ENCODE measurements at places on chromosomes 12 and 14.

DNA sequence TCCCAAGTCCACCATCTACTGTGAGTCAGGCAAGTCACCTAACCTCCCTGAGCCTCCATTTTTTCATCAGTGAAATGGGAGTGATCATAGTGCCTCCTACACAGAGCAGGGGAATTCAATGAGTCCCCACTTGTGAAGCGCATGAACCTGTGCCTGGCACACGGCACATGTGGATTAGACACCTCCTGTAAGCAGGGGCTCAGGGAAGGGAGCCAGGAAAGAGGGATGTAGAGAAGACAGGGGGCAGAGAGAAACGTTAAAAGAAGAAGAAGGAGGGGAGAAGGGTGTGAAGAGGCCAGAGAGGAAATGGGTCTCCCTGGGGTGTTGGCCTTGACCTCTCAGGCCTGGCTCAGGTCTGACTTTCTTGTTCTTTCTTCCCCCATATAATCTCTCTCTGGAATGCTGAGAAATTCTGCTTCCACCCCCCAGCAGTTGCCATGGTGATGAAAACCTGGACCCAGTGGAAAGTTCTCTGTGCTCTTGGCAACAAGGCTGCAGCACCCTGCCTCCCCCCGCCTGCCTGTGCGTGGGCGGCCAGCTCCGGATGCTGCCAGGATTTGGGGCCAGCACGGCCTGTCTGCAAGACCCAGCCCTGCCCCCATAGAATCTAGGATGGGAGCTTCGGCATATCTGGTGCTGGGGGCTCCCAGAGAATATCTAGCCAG is 94.5 kb downstream of the CALM1 start:
- DNase-seq = no peak

- no peak for DNase-seq
Observed at GRCh38 chr12:48351022-48351708, 446 bp upstream of the ZNF641 start.

GRCh38 chr14:57417228-57417627 is 26.8 kb downstream of the NAA30 start:
- no peak for DNase-seq

DNA sequence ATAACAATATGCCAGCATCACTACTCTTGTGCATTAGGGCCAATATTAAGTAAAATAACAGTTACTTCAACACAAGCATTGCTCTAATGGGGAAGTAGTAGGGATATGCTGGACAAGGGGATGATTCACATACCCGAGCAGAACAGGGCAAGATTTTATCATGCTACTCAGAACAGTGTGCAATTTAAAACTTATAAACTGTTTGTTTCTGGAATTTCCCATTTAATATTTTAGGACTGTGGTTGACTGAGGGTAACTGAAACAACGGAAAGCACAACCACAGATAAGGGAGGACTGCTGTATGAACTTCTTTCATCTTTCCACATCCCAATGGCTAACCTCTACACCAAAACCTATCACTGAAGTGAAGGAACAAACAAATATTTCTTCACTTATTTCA is 36.8 kb downstream of the SARNP start:
- DNase-seq = no peak

DNA sequence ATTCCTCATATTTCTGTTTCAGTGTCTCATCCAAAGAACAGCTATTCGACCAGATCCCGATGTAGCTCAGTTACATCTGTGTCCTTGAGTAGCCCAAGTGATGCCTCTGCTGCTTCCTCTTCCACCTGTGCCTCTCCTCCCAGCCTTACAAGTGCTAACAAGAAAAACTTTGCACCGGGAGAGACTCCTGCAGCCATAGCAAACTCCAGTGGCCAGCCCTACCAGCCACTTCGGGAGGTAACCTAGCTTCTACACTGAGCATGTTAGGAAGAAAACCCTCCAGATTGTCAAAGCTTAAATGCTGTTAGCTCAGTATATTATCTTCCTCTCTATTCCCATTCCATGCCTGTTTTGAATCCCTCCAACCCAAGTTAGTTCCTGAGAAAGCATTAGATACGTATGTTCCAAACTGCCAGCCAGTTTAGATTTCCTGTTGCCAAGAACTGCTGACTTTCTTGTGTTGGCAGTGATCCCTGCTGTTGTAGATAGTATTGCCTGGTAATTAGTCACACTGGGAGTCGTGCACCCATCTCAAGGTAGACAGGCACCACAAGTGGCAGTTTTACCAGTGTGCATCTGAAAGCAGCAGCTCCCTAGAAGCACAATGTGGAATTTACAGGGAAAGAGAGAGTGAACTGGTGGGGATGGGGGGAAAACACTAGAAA is 14.0 kb upstream of the KCNH3 start:
- no peak for DNase-seq

- no peak for DNase-seq
Observed at GRCh38 chr12:7351177-7351576, 47.3 kb downstream of the ACSM4 start.

DNA sequence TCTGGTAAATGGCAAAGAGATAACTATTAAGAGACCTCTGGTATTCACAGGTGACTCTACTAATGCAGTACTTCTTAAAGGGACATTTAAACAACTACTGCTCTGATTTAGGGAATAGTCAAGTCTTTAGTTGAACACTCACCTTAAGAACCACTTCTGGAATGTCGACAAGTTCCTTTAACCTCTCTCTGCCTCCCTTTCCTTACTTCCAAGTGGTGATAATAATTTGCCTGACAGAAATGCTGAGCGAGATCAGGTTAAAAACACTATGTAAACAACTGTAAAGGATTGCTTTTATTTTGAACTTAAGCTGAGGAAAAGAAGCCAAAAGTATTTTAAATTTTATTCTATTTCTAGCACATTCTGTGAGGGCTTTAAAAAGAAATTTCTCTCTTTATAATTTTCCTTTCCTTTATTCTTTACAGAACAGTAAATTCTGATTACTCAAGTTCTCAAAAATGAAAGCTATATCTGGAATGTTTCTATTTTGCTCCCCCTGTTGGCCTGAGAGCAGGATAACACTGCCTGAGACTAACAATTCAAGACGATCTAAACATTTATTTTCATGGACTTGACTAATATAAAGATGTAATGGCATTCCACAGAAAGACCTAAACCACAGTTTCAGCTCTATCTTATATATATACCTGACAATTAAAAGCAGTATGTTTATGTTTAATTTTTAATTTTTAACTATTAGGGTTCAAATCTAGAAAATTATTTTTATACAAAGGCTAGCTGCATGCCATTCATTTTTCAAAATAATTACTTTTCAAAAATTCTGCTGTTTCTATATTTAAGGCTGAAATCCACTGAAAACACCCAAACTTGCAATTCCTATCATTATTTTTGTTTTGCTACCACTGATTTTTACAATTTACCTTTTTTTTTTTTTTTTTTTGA is 29.2 kb downstream of the ZCCHC8 start:
- DNase-seq = no peak

GRCh38 chr12:63420206-63420644 is 248.1 kb downstream of the DPY19L2 start:
- no peak for DNase-seq

DNA sequence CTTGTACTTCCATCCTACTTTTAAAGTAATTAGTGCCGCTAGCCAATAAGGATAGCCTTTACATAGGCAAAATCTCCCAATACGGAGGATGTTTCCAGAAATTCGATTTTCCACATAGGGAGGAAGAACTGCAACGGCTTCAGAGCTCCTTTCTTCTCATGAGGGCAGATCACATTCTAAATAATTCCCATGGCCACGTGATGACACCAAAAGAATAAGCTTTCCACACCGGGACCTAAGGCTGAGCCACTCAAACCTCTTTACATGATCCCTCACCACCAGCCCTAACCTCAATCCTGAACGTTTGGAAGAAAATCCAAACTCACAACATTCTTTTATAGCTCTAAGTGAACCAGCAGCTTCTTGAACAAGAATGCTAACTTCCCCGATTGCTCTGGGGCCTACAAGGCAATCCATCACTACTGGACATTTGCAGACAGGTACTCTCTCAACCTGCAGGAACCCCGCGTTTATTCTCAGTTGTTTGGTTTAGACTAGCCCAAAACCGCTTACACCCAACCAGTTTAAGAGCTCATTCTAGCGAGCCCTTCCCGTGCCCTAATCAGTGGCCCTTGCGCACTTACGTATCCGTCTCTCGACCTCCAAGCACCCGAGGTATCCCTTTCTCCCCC is 884 bp downstream of the CAPRIN2 start:
- no peak for DNase-seq

DNA sequence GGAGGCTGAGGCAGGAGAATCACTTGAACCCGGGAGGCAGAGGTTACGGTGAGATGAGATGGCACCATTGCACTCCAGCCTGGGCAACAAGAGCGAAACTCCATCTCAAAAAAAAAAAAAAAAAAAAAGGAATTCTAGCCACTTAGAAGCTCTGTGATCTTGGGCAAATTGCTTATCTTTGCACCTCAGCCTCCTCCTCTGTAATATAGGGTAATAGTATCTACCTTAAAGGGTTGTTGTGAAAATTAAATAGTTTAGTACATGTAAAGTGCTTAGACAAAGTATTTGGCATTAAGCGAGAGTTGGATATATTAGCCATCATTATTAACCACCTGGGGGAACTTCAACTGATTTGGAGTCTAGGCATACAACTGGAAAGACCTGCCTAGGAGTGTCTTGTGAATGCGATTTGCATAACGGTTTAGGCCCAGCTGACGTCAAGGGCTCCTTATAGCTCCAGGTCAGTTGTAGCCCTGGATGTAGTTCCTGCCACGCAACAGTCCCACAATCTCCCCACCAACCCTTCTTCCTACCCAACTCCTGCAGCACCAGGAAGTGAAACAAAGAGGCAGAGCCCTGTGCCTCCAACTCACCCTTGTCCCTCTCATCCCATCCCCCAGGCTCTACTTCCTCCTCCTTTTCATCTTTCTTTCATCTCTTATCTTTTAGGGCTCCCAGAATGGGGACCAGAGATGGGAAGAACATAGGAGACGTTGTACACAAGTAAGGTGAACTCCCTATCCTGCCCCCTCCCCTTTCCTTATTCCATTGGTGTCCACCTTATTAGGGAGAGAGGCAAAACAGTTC is 2.1 kb upstream of the IL23A start:
- no peak for DNase-seq

DNA sequence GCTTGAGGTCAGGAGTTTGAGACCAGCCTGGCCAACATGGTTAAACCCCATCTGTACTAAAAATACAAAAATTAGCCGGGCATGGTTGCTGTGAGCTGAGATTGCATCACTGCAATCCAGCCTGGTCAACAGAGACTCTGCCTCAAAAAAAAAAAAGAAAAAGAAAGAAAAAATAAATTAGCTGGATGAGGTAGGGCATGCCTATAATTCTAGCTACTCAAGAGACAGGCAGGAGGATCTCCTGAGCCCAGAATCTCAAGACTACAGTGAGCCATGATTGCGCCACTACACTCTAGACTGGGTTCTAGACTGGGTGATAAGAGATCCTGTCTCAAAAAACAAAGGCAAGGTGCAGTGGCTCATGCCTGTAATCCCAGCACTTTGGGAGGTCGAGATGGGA is 16.9 kb downstream of the PPP4R3A start:
- DNase-seq = no peak

DNA sequence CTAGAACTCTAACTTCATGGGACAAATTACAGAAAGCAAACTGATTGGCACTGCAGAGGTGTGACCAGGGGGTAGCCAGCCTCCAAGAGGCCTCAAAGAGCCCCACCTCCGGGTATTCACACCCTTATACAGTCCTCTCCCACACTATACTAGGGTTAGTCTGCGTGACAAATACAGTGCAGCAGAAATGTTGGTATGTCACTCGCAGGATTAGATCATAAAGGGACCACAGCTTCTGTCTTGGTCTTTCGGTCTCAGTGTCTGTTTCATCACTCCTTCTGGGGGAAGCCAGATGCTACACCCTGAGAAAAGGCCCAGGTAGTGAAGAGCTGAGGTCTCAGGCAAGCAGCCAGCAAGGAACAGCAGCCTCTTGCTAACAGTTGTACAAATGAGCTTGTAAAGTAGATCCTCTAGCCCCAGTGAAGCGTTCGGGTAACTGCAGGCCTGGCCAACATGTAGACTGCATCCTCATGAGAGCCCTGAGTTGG is 68.9 kb upstream of the SAV1 start:
- peak; percentile 5 for DNase-seq

DNA sequence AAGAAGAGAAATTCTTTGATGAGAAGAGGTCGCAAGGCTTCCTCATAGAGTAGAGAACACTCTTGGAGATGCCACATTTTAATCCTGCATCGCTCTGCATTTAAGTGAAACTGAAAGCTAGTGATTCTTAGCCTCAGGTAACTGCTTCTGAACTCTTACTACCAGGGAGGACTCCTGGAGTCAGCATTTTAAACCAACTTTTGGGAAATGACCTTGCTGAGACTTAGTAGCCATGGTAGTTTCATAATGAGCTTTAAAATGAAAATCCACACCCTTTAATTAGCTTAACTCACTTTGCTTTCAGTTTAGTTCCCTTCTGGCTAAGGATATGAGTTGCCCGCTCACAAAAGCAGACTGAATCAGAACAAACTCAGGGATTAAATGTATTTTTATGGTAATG is 80.3 kb downstream of the SYNE2 start:
- no peak for DNase-seq

GRCh38 chr12:26317942-26318575 is 122.7 kb downstream of the SSPN start:
- DNase-seq = no peak

- no peak for DNase-seq
Observed at GRCh38 chr12:64785838-64786237, 26.6 kb upstream of the GNS start.

DNA sequence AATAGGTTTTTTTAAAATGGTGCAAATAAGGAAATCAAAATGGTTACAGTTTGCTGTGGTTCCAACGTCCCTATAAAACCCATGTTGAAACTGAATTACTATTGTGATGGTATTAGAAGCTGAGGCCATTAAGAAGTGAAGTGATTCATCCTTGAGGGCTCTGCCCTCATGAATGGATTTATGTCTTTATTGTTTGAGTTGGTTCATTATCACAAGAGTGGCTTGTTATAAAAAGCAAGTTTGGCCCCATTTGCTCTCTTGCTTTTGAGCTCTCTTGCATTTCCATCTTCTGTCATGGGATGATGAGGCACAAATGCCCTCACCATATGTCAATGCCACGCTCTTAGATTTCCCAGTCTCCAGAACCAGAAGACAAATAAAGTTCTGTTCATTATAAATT is 62.3 kb downstream of the PRKD1 start:
- no peak for DNase-seq

DNA sequence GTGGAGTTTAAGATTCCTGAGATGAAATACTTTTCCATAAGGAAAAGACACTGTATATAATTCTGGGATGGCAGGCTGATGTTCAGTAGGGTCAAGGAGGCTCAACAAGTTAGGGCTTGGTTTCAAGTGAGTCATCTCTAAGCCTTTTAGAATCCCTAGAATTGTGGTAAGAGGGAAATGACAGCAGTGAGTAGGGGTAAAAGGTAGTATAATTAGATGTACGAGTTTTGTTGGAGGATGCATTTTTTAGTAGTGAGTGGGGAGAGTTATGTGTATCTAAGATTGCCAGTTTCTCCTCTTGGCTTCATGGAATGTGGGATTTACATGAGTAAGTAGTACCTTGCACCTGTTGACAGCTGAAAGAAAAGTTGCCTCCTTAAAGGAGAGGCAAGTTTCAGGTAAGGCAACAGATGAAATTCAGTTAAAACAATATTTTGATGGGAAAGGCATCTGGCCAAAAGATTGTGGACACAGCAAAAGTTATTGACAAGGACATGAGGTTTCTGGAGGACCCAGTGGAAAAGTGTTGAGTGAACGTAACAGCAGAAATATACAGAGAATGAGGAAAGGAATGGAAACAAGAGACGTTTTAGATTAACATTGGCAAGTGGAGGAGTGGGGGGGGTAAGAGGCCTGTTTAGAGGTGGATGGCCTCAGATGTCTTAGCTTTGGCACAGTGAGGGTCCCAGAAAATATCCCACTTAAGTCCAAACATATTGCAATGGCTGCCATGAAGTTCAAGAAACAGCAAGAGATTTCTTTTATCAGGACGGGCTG is 21.8 kb downstream of the LMO3 start:
- DNase-seq = no peak

Data from activated T-helper 1 cell treated with anti-CD3 and anti-CD28 coated beads, Interleukin-2, amount 50 U/mL, for 16 hours (primary cell).